AG20443 (cell line): ENCODE measurements at places on chromosomes 11 and 22.

DNA sequence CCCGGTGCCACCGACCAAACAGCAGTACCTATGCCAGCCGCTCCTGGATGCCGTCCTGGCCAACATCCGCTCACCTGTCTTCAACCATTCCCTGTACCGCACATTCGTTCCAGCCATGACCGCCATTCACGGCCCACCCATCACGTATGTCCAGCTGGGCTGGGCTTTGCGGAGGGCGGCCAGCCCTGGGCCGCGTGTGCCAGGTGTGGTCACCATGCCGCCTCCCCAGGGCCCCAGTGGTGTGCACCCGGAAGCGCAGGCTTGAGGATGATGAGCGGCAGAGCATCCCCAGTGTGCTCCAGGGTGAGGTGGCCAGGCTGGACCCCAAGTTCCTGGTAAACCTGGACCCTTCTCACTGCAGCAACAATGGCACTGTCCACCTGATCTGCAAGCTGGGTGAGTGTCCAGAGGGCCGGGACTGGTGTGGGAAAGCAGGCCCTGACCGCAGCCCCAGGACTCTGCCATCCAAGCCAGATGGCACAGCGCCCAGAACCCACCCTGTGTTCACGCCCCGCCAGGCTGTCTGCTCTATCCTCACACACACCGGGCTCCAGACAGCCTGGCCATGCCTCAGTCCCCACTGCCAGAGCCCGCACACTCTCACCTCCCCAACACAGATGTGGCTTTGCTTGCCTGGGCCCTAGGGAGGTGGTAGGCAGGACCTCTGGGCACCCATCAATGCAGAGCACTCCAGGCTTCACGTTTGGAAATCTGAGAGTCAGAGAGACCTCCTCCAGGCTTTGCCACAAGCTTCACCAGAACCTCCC lies 77.6 kb downstream of the MED15 start:
- DNase-seq = no peak

GRCh38 chr22:44387486-44387885 lies 74.7 kb upstream of the SHISAL1 start:
- no peak for DNase-seq

DNA sequence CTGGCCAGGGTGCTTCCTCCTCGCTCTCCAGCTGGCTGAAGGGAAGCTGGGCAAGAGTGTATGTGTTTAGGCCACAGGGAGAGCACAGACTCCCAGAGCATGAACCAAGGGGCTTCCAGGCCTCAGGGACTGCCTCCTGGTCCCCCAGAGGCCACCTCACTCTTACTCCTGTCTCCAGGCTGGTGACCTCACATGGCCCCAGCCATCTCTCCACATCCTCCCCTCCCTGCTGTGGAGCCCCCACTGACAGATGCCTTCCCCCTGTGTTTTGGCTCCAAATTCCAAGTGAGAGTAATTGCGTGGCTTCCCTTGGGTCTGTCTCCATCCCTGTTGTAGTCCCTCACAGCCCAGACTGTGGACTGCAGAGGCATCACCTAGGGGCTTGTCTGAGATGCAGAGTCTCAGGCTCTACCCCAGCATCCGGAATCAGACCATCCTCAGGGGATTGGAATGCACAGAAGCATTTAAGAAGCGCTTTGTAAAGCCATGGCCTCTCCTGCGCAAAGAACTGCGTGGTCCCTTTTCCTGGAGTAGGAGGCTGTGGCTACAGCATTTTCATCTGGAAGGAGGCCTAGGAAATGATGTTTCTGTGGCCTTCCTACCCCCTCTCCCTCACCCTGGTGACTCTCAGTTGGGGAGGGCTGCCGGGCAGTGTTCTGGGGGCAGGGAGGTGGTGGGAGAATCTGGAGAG lies 91.1 kb downstream of the ATXN10 start:
- no peak for DNase-seq

GRCh38 chr11:97754976-97755375 lies 1265.8 kb upstream of the CNTN5 start:
- no peak for DNase-seq

GRCh38 chr11:122434786-122435185 lies 220.7 kb upstream of the UBASH3B start:
- no peak for DNase-seq

GRCh38 chr11:46006418-46007070 lies 84.1 kb downstream of the LARGE2 start:
- peak; percentile 69 for DNase-seq

GRCh38 chr11:128201801-128202200 lies 385.6 kb downstream of the ETS1 start:
- DNase-seq = no peak

DNA sequence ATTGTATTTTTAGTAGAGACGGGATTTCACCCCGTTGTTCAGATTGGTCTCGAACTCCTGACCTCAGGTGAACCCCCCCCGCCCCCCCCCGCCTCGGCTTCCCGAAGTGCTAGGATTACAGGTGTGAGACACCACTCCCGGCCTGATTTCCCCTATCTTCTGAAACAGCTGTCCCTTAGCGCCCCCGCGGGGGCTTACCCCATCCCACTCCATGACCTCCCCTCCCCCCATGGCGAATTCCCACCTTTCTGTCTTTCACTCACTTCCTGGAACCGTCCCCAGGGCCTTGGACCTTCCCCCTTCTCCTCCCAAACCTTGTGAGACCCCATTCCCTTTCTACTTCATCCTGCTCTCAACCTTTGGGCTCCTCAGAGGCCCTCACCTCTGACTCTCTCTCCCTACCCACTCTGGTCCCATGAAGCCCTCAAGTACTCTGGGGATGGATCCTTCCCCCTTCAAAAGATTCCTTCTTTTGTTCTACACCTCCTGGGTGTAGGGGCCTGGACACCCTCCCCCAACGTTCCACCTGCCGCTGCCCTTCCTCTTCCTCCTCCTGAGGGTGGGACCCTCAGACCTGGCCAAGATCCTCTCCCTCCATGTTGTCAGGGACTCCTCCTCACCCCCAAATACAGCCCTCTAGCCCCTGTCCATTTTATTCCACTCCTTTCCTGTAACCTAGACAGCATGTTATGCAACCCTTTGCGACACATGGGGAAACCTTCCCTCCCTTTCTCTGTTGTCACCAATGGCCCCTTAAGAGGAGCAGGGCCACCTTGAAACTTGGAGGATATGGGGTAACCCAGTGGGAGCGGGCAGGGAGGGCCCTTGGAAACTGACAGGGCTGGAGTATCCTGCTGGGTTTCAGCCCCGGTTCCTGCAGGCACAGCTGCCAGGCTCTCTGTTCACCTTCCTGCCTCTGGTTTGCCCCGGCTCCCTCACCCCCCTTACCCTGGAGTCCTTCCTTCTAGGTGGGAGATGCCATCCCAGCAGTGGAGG lies 1.1 kb downstream of the PRDX5 start:
- DNase-seq = no peak

DNA sequence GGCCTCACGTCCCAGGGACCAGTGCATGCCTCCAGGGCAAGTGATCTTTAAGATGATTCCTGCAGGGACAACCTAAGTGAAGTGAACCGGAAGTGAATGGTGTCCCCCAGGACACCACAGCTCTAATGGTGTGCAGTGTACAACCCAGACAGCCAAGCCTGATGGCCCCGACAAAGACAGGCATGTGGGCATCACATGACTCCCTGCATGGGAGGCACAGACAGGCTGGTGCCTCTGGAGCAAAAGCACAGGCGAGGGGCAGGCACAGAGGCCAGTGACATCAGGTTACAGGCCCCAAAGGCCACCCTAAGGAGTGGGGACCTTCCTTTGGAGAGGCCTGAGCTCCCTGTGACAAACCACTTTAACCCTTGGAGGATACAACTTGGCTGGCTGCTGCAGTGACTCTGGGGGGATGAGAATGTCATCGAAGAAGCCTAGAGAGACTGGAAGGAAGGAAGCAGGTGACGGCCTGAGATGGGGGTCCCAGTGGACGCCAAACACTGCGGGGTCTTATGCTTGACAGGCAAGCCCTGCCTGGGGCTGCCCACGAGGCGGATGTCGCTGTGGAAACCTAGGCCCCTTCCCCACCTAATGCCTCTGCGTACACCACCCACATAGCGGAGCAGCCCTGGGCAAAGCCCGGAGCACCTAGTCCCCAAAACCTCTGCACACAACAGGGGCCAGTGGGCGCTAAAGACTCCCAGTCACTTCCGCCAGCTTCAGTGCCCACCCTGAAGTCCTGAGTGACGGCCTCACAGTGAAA lies 12.4 kb downstream of the POLR3H start:
- DNase-seq = no peak
